Left lung (tissue), 14 donors: ENCODE measurements at places on chromosomes 6 and 20. TPM values are rescaled to one million over a fixed set of nuclear protein-coding genes. Genes with fewer than 3 reads are reported as not detected.

DNA sequence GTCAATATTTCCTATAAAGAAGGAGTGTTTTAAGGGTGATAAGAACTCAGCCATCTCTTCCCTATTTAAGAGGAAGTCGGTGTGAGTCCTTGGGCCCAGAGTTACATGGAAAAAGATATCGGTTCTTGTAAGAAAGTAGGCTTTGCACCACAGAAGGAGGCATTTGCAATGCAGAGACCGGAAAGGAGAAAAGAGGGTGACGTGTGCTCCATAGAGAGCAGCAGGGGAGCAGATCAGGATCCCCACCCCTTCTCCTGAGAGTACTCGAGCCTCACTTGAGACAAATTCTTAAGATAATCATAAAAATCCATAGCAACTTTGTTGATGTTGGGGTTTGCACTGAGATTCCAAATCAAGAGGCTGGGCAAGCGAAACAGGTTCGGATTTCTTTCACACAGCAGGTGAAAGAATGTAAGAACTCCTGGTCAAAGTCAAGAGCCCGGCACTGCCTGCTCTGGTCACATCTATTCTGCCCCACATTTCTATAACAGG lies 27.8 kb downstream of the FOXA2 start:
- DNase-seq: no peak

- DNase-seq: no peak
These were observed 186.1 kb downstream of the TASP1 start for GRCh38 chr20:13452470-13453124.

- no peak for DNase-seq
These were observed 18.7 kb upstream of the LY86 start for GRCh38 chr6:6569811-6570164.

- DNase-seq: no peak
These were observed 77.5 kb upstream of the MRPS10 start for GRCh38 chr6:42295181-42295580.

The FAXC gene
- 7.9 TPM for polyA plus RNA-seq
